ENCODE measurements at places on chromosomes 1 and 21.

DNA sequence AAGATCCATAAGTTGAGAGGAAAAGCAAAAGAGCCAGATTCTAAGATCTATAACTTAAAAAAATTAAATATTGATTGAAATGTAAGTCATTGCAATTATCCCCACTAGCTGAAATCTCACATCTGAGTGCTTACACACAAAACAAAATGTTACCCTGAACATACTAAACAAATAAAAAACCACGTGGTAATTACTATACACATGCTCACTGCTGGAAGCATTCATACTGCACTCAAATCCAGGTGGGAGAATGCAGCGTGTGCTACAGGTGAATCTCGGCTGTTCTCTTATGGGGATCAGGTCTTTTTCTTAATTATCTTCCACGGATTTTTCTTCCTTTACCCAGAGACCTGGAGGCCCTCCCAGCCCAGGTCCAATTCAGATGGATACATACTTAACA, 74.3 kb downstream of the SDC3 start:
- no peak for DNase-seq

- DNase-seq = no peak
Observed at GRCh38 chr1:222973561-222973960, 158.7 kb downstream of the DISP1 start.

DNA sequence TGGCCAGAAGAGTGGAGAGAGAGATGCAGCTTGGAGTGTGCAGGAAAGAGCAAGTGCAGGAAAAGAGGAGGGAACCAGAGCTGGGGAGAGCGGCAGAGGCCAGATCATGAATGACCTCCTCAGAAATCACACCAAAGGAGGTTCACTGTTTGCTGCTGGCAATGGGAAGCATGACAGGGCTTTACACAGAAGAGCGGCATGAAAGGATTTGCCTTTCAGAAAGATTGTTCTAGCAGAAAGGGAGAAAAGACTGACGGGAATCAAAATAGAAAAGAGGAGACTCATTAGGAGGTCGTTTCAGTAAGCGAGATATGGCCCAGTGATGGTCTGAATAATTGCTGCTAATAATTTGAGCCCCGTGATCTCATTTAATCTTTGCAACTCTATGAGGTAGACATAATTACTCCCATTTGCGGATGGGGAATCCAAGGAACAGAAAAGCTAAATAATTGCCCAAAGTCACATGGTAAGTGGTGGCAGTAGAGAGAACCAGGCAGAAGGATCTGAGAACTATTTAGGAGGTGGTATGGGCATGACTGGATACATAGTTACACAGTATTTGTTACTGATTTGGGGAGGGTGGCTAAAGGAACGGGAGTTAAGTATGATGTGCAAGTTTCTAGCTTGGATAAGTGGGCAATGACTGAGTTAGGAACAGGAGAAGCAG, 12.5 kb upstream of the HNRNPR start:
- DNase-seq = no peak

- no peak for DNase-seq
Observed at GRCh38 chr1:16054598-16055540, 11.3 kb downstream of the CLCNKB start.

DNA sequence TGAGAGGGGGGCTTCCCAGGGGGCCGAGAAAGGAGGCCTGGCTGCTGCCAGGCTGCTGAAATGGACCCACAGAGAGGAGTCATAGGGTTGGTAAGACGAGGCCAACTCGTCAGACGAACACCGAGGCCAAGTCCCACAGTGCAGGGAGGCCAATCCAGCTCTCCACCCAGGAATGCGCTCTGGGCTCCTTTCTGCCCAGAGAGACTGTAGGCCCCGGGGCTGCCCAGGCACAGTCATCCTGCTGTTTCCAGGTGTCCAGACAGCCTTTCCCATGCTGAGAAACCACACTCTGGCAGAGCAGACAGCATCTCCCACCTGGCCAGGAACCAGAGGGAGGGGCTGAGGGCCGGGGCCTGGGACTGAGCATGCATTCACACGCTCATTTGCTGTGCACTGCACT, 26.7 kb upstream of the RSPO1 start:
- DNase-seq = no peak

DNA sequence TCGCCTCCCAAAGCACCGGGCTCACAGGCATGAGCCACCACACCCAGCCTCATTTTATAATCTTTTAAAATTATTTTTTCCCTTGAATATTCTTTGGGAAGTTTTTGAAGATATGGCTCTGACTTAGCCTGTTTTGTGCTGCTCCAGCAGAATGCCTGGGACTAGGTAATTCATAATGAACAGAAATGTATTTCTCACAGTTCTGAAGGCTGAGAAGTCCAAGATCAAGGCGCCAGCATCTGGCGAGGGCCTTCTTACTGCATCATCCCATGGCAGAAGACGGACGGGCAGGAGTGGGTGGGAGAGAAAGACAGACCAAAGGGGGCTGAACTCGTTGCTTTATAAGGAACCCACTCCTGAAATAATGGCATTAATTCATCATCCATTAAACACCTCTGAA, 99.0 kb upstream of the SLC25A33 start:
- DNase-seq = no peak

GRCh38 chr1:41023279-41023990, 1.9 kb upstream of the SLFNL1 start:
- DNase-seq = no peak

GRCh38 chr1:206551986-206552326, 44.6 kb downstream of the RASSF5 start:
- no peak for DNase-seq

DNA sequence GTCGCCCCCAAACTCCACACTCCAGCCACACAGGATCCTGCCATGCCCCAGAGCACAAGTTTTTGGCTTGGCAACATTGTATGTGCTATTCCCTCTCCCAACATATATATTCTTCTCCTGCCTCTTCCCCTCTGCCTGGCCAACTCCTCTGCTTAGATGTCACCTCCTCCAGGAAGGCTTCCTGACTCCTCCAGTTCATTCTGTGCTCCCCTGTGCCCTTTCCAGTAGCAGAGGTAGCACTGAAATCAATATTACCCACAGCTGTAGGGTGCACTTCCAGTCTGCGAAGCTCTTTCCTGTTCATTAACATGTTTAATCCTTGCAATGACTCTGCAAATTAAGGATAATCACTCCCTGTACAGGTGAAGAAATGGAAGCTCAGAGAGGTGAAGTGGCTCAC, 21.2 kb downstream of the ALDH4A1 start:
- no peak for DNase-seq

- DNase-seq = no peak
Observed at GRCh38 chr1:150808846-150809245, 786 bp upstream of the CTSK start.

DNA sequence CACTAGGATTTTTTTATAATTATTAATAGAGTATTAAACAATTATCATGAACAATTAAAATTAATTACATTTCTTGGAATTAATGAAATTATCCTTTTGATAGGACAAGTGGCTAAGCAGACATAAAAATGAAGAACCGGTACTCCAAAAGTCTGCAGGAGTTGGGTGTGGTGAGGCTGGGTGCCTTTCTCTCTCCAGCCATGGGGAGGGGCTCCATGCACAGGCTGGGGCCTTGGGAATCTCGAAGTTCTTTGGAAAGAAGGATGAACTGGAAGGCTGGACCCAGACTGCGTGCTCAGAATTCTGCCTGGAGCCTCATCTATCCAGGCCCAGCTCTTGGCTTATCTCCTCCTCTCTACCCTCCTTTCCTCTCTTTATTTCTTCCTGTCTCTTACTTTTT, 94.1 kb downstream of the ACTL8 start:
- DNase-seq = no peak

DNA sequence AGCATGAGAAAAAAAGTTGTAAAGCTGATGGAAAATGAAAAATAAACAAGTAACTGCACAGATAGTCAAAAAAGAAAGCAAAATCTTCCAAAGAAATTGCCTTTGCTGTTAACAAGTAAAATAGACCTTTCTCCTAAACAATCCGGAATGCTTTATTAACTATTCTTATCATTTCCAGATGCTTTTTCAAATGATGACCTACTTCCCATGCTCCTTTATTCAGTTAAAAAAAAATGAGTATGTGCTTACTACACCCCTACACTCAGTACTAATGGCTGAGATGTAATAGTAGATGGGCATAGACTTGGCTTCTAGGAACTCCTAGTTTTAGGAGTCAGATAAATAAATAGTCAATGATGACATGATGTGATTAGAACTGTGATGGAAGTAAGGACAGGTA, 108.5 kb downstream of the NIBAN1 start:
- no peak for DNase-seq

DNA sequence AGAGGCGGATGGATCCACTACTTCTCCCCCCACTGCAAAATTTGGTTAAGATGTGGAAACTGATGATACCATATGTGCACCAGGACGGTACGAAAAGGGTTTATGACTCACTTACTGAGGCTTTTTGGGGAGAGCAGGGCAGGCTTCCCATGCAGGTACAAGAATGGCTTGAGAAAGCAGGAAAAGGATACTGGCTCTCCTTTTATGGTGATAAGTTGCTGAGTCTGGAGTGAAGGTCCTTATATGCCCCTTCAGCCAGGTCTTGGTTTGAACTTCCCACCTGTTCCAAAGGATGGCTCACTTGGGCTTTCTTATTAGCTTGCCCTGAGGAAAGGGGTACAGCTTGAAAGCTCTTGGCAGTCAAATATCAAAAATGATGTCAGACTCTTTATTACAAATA, 23.1 kb downstream of the MPZL1 start:
- DNase-seq = no peak

GRCh38 chr1:84803604-84804003, 89.4 kb downstream of the LPAR3 start:
- DNase-seq = no peak

GRCh38 chr1:150484431-150484830, 2.8 kb upstream of the TARS2 start:
- no peak for DNase-seq

DNA sequence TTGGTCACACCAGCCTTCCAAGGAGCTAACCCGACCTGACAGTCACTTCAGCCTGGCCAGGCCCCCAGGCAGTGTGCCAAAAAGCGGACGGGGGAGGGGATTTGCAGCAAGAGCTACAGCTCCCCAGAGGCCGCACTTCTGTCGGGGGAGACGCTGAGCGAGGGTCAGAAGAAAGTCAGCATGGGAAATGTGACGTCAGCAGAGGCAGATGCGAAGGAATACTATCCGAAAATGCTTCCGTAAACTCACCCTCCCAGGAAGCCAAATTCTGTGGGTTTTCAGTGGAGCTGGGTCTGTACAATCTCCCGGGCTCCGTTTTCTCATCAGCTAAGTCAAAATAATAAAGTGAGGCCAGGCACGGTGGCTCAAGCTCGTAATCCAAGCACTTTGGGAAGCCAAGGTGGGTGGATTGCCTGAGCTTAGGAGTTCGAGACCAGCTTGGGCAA, 28.5 kb upstream of the ECE1 start:
- DNase-seq = peak; percentile 94

DNA sequence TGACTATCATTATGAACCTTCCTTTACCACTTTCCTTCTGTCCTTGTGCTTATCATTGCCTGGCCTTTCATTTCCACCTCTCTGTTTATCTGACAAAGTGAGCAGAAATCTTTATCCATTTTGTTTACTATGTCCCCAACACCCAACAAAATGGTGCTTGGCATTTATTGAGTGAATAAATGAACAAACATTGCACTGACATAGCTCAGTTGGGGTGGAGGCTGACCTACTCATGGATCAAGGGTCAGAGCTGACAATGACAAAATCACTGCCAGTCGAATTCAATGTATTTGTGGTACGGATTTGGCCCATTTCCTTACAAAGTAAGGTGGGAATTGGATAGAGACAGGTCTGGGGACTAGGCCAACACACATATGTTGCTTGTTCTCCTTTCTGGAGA, 257.4 kb upstream of the PLXNA2 start:
- no peak for DNase-seq

- DNase-seq = no peak
Observed at GRCh38 chr1:92505015-92505692, 18.4 kb upstream of the GFI1 start.
